ENCODE measurements at places on chromosomes 11 and 22.

DNA sequence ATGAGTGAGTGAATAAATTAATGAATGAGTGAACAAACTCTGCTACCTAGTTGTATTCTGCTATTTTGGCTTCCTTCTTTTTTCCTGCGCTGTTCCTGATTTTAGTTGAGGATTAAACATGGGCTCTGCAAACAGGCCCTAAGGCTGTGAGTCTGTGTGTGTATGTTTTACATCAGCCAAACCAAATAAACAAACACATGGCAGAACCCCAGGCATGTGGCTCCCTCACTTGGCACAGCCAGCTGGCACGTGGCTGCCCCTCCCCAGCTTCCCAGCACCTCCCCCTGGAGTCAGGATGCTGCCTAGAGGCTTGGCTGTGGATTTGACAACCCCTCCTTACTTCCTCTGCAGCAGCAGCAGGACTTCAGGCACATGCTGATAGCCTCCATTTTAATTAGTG is 593.2 kb downstream of the INSC start:
- DNase-seq, result no peak

- DNase-seq, result peak; percentile 36
Observed at GRCh38 chr11:74929431-74930363, 19.2 kb downstream of the XRRA1 start.

- no peak for DNase-seq
Observed at GRCh38 chr11:129143335-129143734, 48.8 kb downstream of the ARHGAP32 start.

GRCh38 chr11:134098566-134099184 is 29.8 kb downstream of the JAM3 start:
- DNase-seq, result peak; percentile 53

DNA sequence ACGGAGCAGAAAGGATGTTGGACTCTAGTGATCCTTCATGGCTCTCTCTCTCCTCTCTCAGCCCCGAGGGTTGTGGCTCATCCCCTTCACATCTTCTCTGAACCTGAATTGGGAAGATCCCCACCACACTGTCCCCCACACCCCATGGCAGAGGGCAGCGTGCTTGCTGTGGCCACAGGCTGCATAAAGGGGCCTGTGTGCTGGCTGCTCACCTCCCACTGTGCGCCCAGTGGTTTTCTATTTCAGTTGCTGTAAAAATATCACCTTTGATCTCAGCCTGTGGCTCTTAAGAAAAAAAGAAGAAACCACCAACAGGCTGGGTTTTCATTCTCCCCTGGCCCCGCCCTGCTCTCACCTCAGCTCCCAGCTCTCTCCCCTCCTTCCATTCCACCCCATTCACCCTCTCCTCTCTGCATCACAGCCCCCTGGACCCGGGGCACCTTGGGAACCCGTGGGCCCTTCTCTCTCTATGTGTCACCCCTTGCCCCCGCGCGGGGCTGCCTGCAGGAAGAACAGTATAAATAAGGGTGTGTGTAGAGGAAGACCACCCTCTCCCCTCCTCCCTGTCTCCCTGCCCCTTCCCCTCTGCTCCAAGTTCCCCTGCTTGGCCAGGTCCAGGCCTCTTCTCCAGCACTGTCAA is 25.8 kb upstream of the WNT11 start:
- DNase-seq, result no peak
